ENCODE measurements at places on chromosomes 4 and X.

GRCh38 chrX:79082899-79083298 is 61.6 kb upstream of the GPR174 start:
- DNase-seq, result no peak

DNA sequence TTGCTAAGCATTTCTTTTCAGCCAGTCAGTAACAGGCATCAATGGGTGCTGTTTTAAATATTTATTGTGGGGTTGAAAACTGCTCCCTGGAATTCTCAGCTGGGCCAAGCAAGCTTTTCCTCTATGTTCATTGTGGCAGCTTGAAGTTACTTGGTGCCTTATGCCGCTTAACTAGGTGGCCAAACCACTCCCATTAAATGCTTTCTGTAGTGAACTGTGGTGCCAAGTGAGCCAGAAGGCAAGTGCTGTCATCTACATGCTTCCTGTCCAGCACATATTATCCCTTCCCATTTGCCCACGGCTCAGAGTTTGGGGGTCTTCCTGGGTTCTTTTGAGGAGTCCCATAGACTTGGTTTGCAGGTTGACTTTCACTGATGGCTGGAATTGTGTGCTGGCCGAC is 64.8 kb downstream of the TAB3 start:
- no peak for DNase-seq

- DNase-seq, result no peak
Measured at GRCh38 chrX:28016823-28017222, 35.6 kb upstream of the DCAF8L1 start.

DNA sequence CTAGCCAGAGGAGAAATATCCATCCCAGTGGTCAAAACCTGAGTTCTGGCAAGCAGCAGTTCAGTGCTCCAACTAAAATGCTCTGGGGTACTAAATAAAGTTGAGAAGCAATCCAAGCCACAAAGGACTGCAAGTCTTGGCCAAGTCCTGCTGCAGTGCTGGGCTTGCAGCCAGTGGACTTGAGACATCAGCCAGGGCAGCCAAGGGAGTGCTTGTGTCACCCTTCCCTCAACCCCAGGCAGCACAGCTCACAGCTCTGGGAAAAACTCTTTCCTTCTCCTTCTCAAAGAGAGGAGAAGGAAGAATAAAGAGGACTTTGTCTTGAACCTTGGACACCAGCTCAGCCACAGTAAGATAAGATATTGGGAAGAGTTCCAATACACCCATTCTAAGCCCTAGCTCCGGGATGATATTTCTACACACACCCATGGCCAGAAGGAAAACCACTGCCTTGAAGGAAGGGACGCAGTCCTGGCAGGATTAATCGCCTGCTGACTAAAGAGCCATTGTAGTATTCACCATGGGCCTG is 99.8 kb downstream of the PTCHD1 start:
- no peak for DNase-seq

DNA sequence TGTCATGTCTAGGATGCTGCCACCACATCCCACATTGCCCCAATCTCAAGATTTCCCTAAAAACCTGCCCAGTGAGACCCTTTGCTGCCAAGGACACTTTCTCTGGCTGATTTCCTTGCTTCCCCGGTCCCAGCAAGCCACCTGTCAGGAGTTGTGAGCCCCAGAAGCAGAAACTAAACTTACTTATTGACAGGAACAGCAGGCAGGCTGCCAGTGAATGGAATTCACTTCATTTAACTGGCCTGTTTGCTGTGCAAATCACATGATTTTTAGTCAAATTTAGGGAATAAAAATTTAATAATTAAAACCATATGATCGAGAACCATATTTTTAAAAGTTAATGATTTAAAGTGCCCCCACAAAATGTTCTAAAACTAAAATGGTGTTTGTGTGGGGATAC is 48.5 kb downstream of the MAMLD1 start:
- DNase-seq, result no peak

All from smooth muscle cell of the brain vasculature (primary cell).